Posterior vena cava (tissue), 2 donors: ENCODE measurements at places on chromosomes 2 and 18. TPM values are rescaled to one million over a fixed set of nuclear protein-coding genes. Genes with fewer than 3 reads are reported as not detected.

Gene MCFD2
- 137 TPM for total RNA-seq

Gene UGT1A3
- total RNA-seq = not detected

Gene TEKT4
- not detected for total RNA-seq

Gene SALL3
- total RNA-seq = not detected

Gene SS18
- 64.3 TPM for total RNA-seq
